Stimulated activated CD4-positive, alpha-beta T cell treated with anti-CD3 and anti-CD28 coated beads, Interleukin-1b, Interleukin-23, amount 100 ng/mL, for 1 hour (primary cell): ENCODE measurements at places on chromosomes 7 and 10.

DNA sequence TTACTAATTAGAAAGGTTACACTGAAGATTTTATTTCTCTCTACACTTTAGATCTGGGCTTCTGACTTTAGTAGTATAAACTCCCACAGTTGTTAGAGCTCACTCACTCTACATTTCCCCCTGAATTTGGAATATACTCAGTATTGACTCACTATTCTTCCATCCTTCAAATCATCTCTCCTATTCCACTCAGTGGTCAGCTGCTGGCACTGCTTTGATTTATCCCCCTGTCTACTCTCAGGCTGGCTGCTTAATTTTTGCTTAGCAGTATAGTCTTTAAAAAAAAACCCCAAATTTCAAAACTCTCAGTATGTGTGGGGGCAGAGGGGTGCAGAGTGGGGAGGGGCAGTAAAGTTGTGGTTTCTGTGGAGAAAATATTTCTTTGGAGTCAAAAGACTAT, 68.9 kb downstream of the CDK6 start:
- DNase-seq, result no peak

- no peak for DNase-seq
Observed at GRCh38 chr7:17083392-17084165, 201.8 kb upstream of the AGR3 start.

DNA sequence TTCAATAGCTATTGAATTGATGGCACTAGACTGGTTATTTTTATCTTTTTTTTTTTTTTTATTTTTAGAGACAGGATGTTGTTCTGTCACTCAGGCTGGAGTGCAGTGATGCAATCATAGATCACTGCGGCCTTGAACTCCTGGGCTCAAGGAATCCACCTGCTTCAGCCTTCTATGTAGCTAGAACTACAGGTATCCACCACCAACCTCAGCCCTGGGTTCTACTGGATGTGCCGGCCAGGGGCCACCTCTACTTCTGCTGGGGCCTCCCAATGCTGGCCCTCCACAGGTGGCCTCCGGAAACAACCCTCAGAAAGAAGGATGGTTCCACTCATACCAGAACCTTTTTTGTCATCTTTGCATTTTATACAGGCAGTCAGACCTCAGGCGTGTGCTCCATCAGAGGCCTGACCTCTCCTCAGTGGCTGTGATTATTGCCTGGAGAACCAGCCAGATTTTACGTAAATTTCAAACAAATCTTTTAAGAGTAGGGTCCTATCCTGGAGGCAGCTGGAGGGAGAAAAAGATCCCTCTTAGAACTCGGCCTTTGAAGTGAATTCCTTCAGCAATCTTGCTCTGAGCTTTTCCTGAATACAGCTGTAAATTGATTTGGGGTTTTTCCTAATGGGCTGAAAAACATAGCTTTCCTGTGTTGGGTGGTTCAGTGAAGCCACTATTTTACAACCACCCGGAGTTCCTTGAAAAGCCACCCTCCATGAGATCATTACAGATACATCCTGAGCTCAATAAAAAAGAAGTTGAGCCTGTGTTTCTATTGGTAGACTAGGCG, 110.0 kb downstream of the SPAG6 start:
- no peak for DNase-seq

GRCh38 chr10:44995581-44995913, 5.2 kb upstream of the ZNF22 start:
- DNase-seq, result no peak

DNA sequence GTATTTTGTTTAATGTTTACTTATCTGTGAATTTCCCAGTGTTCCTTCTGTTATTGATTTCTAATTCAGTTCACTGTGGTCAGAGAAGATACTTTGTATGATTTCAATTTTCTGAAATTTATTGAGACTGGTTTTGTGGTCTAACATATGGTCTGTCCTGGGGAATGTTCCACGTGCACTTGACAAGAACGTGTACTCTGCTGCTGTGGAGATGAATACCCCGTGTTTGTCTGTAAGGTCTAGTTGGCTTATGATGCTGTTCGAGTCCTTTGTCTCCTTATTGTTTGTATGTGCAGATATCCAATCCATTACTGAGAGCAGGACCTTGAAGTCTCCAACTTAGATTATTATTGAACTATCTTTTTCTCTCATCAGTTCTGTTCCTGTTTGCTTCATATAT, 371.5 kb upstream of the MYO3A start:
- DNase-seq, result no peak
